ENCODE measurements at places on chromosomes 4 and X. TPM values are rescaled to one million over a fixed set of nuclear protein-coding genes. Genes with fewer than 3 reads are reported as not detected.

The PARM1 gene
- 0.02 TPM for polyA plus RNA-seq

The LRCH2 gene
- polyA plus RNA-seq: 4.1 TPM

DNA sequence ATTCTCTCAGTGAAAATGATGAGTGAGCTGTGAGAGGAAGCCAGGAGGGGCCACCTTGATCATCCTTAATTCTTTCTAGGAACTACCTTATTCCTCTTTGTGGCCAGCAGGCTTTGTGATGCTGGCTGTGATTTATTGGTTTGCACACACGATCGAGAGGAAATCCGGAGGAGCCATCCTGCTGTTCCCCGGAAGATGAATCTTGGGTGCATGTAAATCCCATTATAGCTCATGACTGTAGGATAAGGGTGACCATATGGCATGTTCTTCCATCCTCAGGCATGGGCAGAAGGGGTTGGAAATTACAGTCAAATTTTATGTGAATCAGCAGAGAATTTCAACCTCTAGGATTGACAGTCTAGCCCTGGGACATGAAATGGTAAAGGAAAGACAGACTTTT lies 254.5 kb downstream of the UNC5C start:
- DNase-seq: no peak

DNA sequence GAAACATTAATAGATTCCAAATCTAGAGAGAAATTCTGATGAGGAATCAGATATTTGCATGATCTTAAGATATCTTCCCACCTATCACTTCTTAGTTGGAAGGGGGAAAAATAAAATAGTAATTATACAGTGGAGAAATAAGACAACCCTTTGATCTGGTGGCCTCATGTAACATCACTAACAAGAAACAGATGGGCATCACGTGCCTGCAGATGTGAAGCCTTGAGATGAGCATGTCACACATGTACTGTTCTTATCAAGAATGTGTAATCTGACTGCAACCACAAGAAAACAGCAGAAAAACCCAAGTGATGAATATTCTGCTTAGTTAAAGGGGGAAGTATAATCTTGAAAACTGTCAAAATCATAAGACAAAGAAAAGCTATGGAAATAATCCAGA lies 31.4 kb upstream of the NKX6-1 start:
- no peak for DNase-seq

DNA sequence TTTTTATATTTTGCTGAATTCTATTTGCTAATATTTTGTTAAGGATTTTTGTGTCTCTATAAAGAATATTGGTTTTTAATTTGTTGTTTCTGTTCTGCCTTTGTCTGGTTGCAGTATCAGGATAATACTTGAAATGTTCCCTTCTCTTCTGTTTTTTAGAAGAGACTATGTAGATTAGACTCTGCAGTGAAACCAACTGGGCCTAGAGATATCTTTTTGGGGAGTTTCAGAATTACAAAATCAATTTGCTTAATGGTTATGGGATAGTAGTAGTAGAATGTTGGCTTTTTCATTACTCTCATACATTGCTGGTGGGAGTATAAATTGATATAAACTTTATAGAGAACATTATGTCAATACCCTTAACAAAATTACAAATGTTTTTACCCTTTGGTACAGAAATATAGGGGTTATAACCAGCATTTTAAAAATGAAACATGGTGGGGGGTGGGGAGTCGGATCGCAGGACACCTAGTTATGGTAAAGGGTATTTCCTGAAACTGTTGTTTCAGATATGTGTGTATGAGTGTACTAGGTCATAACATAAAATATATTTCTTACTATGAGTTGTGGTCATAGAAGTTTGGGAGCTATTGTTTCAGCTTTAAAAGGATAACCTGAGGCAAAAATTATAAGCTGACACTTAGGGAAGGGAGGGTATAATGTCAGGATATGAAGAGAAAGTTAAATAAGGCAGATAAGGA lies 29.0 kb downstream of the CLOCK start:
- DNase-seq: no peak

The MAOB gene
- not detected for polyA plus RNA-seq

DNA sequence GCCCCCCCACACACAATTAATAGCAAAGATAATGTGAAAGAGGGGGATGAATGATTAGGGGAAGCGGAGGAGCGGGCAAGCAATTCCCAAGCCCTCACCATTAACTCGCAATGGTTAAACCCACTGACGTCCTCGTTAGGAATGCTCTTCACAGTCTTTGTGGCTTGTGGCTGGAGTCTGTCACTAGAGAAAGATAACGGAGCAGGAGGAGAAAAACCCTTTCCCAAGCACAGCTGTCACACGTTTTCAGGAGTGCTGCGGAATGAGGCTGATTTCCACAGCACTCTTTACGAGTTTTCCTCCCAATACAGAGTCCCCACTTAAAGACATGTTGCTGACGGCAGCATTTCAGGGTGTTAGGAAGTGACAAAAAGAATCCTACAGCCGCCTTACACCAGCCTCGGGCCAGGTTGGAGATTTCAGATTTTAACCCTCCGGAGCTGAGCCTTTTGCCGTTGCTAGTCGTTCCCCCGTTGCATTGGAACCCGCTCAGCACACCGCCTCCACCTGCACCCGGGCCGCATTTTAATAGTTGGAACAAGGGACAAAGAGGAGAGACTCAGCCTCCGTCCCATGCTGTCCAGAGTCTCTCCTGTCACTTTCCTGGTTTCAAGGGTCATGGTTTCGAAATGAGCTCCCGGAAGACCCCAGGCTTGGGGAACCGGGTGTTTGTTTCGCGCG lies 92.2 kb downstream of the GEMIN8 start:
- no peak for DNase-seq

DNA sequence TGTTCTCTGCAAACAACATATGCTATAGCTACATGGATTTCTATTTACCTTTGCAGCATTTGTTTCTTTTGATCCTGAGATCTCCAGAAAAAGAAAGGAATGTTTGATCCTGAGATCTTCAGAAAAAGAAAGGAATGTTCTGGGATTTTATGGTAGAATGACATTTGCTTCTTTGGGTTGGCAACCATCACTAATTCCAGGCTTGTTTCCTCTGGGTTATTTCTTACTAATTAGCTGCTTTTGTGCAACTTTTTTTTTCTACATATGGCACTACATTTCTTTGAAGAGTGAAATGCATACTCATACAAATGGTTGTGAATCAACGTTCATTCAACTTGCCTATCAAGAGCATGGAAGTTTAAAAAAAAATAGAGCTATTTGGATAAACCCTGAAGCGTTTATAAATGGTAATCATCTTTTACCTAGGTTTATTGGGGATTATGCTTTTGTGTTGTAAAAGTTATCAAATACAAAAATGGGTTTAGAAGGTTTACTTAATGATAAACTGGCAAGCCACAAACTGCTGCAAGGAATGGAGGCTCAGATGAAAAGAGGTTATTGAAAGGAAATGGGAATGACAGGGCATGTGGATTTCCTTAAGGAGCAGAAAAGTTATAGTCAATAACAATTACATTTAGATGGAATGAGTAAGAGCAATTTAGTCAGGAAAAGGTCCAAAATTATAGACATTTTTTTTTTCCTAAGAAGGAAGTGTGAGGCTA lies 95.6 kb upstream of the PCDH18 start:
- no peak for DNase-seq

DNA sequence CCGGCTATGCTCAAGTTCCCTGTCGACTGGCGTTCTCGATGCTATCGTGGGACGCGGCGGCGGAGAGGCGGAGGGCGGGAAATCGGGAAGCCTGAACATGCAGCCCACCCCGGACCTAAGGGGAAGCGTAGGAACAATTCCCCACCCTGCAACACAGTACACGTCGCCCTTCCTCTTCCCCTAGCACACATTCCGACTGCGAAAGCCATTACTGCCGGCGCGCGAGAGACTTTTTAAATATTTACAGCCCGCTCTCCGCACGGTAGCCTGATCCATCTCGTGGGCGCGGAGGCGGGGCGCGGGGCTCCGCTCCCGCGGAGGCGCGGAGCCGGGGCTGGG lies 48.1 kb upstream of the BCOR start:
- DNase-seq: no peak

Measured in BJ (cell line).